Brain microvascular endothelial cell (primary cell): ENCODE measurements at places on chromosomes 16 and 17.

DNA sequence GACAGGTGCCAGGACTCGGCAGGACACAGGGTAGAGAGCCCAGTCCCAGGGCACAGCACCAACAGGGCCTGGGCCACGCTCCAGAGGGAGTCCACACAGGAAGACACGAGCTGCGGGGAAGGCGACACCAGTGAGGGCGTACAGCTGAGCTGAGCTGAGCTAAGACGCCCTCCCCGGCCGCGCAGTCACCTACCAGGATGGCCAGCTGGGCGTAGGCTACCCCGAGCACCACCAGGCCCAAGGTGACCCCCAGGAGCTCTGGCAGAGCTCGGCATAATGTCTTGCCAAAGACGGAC, 42.6 kb downstream of the TSC2 start:
- no peak for DNase-seq

- no peak for DNase-seq
Observed at GRCh38 chr17:17569691-17570090, 21.8 kb downstream of the PEMT start.

DNA sequence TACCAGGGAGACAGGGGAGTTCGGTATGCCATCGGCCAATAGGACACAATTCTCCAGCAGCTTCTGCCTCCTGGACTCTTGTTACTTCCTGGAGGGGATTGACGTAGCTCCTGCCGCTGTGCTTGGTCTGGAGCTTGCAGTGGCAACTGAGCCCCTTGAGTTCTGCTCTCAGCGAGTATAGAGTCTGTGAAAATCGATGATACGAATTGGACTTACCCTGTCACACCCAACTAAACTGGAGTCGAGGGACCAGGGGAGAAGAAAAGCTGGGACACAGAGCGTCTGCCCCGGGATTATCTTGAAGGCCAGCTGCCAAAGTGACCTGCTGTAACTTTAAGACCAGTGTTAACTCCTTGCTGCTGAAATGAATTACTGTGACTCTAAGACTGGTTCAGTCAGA, 22.2 kb downstream of the SEC14L1 start:
- DNase-seq, result no peak

DNA sequence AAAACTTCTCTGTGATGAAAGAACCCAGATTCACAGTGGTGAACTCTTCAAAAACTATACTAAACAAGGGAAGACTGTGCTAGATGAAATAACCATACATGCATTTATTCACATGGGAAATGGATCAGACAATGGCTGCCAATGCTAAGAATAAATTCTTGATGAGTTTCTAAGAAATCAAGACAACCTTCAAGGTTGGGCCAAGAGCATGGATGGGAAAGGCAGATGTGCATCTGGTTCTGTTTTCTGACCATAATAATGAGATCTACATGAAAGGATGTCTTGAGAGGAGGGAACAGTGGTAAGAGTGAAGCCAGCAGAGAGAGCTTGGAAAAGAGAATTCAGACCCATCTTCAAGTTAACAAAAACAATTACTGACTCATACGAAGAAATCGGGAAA, 31.4 kb downstream of the ANKRD11 start:
- no peak for DNase-seq

- DNase-seq, result no peak
Observed at GRCh38 chr17:21066394-21066793, 23.6 kb upstream of the USP22 start.

DNA sequence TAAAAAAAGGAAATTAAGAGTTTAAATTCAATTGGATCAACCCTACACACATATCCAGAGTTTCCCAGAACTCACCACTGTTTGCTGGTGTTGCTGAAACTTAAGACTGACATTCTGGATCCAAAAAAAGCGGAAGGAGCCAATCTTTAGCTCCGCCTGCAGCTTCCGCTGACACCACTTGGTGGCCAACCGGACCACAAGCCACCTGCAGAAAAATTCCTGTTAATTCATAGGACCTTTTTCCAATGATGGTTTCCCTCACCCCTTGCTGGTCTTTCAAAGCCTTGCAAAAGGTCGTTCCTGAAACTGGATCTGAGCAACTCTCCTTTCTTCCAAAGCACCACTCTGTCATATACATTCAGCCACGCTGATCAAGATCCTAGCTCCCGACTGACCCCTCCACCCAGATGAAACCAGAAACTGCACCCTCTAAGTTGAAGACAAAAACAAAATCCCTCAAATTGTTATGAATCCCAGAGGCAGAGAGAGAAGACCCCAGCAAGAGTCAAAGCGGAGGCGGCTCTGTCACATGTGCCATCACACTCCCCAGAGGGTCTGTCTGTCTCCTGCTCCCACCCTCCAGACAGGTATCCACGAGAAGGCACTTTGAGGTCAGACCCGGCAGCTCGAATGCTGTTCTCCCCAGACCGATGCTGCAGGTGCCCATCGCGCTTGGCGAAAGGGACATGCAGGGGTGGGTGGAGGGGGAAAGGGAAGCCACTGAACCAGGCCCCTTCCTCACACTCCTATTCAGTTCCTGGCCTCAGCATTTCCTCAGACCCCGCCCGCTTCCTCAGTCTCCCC, 773 bp downstream of the BLTP2 start:
- peak; percentile 53 for DNase-seq
